A549 treated with ZK216348 at 1 μM for 4 hours (cell line): ENCODE measurements at places on chromosomes 1 and 21. TPM values are rescaled to one million over a fixed set of nuclear protein-coding genes. Genes with fewer than 3 reads are reported as not detected.

ZYG11A gene
- 2.2 to 2.9 TPM (median 2.4 TPM) in 5 replicates for total RNA-seq

COL8A2 gene
- 0.06 to 0.15 TPM (median 0.08 TPM) in 4 of 5 replicates, not detected in the other for total RNA-seq

DNAH14 gene
- total RNA-seq, result 10.9 to 22.4 TPM (median 16.4 TPM) in 5 replicates

PLA2G2C gene
- total RNA-seq, result not detected in 5 replicates

LCE2C gene
- total RNA-seq, result not detected in 5 replicates

BMP8B gene
- total RNA-seq, result 3.7 to 5.4 TPM (median 4.5 TPM) in 5 replicates

DMBX1 gene
- total RNA-seq, result 0.51 to 1.2 TPM (median 0.99 TPM) in 5 replicates

JAM2 gene
- not detected in 5 replicates for total RNA-seq

KCNE1 gene
- not detected in 5 replicates for total RNA-seq

GRHL3 gene
- total RNA-seq, result 0.52 to 1.3 TPM (median 0.70 TPM) in 5 replicates

FABP3 gene
- not detected in 5 replicates for total RNA-seq

FMN2 gene
- total RNA-seq, result 3.2 to 7.0 TPM (median 5.4 TPM) in 5 replicates

AGPAT3 gene
- total RNA-seq, result 13.8 to 25.8 TPM (median 24.2 TPM) in 5 replicates

CLIC6 gene
- total RNA-seq, result 0.05 to 0.12 TPM (median 0.10 TPM) in 4 of 5 replicates, not detected in the other

SFPQ gene
- 188 to 375 TPM (median 230 TPM) in 5 replicates for total RNA-seq

ZBTB8B gene
- not detected in 5 replicates for total RNA-seq

CD48 gene
- not detected in 5 replicates for total RNA-seq

SELL gene
- total RNA-seq, result 0.19 to 0.45 TPM (median 0.22 TPM) in 4 of 5 replicates, not detected in the other

TEX38 gene
- not detected in 5 replicates for total RNA-seq

FAM151A gene
- total RNA-seq, result 0.12 to 0.15 TPM in 2 of 5 replicates, not detected in the others

RNPEP gene
- total RNA-seq, result 76.3 to 91.5 TPM (median 86.8 TPM) in 5 replicates

OPRD1 gene
- 0.02 to 0.08 TPM (median 0.03 TPM) in 5 replicates for total RNA-seq

HPDL gene
- 2.5 to 4.9 TPM (median 4.3 TPM) in 5 replicates for total RNA-seq

DENND2C gene
- total RNA-seq, result 0.20 to 0.52 TPM (median 0.34 TPM) in 5 replicates

KIAA1614 gene
- total RNA-seq, result 0.15 to 1.2 TPM (median 0.63 TPM) in 5 replicates

OR2L2 gene
- not detected in 5 replicates for total RNA-seq

RAB7B gene
- 1.0 to 1.8 TPM (median 1.3 TPM) in 5 replicates for total RNA-seq

SDE2 gene
- 6.4 to 9.6 TPM (median 8.4 TPM) in 5 replicates for total RNA-seq

FCER1A gene
- total RNA-seq, result not detected in 5 replicates

TPTE gene
- total RNA-seq, result not detected in 5 replicates

HTR6 gene
- 0.18 to 0.24 TPM (median 0.22 TPM) in 3 of 5 replicates, not detected in the others for total RNA-seq

LMX1A gene
- not detected in 5 replicates for total RNA-seq

HJV gene
- total RNA-seq, result not detected in 5 replicates

AADACL4 gene
- total RNA-seq, result not detected in 5 replicates

SLX9 gene
- 37.7 to 59.5 TPM (median 56.3 TPM) in 5 replicates for total RNA-seq

LCE1E gene
- not detected in 5 replicates for total RNA-seq
